ENCODE measurements at places on chromosomes 2 and 18.

GRCh38 chr2:69018678-69019095 lies 5.7 kb downstream of the ANTXR1 start:
- DNase-seq = no peak

- DNase-seq = no peak
Observed at GRCh38 chr2:88067189-88067588, 436 bp upstream of the SMYD1 start.

DNA sequence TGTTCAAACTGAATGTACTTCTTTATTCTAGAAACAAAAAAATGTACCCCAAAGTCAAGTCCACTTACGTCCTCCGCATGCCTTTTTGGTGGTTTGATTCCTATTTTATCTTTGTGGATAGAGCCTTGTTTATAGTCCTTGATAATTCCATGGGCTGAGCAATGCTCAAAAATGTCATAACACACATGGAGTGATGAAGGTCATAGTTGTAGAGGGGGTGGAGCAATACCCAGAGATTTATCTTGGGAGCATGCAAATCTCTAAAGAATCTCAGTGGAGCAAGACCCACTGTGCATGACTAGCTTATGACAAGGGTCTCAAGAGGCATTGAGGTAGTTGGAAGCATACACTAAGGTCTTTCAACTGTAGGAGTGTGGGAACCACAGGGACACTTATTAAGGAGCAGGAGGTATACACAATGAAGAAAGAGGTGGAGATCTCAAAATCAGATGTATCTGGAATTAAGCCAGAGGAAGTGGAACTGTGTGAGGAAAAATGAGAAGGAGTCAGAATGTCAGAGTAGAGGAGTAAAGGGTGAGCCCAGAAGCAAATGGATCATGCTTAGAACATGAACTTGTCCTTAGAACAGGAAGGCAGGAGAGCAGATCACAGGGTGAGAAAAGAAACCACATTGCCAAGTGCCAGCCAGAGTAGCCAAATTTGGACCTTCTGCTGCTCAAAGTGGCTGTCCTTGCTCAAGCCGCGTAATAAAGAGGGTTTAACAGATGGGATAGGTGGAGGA lies 68.1 kb upstream of the STK39 start:
- DNase-seq = no peak

- no peak for DNase-seq
Observed at GRCh38 chr18:48030616-48031480, 100.4 kb upstream of the SMAD2 start.

DNA sequence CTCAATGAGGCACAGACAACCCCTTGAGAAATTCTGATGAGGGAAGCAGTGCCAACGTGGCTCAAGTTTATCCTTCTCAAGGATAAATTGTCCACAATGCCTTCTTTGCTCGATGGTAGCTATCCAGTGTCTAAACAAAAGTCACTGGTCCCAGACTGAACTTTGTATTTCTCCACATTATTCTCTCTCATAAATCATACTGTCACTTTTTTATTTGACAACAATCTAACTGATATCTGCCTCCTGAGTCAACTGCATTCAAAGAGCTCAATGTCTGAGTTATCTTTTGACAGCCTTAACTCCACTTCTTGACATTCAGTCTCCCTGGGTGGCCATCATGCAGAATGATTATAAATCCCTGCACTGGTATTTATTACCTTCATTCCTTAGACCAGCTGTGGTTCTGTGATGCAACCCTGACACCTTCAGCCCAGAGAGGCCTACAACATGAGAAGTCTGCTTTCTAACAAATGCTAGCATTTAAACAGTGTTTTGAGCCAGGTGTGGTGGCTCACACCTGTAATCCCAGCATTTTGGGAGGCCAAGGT lies 38.2 kb downstream of the IMMT start:
- DNase-seq = no peak

DNA sequence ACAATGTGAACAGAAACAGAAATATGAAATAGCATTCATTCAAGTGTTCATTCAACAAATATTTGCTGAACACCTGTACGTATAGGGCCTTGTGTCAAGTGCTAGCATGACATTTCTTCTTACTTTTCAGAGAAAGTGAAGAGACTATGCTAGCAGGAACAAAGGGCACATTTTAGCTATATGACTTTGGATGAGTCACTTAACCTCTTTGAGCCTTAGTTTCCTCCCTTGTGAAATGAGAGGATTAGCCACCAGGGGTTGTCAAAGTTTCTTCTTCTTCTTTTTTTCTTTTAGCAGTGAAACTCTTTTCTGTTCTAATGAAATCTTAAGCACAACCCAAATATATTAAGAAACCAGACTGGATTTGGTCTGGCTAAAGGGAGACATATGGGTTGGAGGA lies 53.1 kb downstream of the FIGN start:
- DNase-seq = no peak

- DNase-seq = no peak
Observed at GRCh38 chr2:71882949-71883472, 264.7 kb downstream of the CYP26B1 start.

DNA sequence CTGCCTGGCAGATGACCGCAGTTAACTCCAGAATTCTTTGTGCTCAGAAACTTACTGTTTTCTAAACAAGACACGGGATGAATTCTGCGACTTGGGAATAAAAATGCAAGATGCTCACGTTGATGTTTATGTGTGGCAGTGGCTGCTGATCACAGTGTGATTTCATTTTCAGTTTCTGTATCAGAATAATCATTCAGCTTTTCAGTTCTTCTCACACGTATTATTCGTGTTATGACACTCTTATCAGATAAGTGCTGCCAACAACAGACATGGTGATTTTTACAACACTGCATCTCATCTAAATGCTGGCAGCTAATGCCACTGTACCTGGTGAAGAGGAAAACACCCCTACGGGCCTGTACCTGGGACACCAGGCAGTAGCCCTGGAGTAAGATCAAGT lies 272.9 kb upstream of the REV1 start:
- DNase-seq = no peak

- no peak for DNase-seq
Observed at GRCh38 chr2:140990416-140990815, 1140.4 kb downstream of the LRP1B start.

- DNase-seq = no peak
Observed at GRCh38 chr2:10499275-10499907, 51.3 kb upstream of the ODC1 start.

GRCh38 chr2:209308415-209308814 lies 115.4 kb upstream of the MAP2 start:
- no peak for DNase-seq

DNA sequence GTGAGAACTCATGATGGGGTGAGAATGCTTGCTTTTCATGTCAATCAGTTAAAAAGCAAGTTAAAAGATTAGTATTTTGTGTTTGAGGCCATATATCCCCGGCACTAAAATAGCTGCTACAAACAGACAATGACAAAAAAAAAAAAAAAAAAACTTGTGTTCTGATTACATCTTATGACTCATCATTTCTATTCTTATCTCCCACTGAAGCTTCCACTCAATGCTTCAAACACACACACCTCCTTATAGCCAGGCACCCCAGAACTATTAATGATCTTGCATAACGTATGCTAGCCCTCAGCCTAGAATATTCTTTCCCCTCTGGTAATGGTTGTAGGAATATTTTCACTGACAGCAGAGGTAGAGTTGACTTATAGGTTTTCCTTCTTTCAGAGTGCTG lies 778.3 kb downstream of the TRIB2 start:
- no peak for DNase-seq

DNA sequence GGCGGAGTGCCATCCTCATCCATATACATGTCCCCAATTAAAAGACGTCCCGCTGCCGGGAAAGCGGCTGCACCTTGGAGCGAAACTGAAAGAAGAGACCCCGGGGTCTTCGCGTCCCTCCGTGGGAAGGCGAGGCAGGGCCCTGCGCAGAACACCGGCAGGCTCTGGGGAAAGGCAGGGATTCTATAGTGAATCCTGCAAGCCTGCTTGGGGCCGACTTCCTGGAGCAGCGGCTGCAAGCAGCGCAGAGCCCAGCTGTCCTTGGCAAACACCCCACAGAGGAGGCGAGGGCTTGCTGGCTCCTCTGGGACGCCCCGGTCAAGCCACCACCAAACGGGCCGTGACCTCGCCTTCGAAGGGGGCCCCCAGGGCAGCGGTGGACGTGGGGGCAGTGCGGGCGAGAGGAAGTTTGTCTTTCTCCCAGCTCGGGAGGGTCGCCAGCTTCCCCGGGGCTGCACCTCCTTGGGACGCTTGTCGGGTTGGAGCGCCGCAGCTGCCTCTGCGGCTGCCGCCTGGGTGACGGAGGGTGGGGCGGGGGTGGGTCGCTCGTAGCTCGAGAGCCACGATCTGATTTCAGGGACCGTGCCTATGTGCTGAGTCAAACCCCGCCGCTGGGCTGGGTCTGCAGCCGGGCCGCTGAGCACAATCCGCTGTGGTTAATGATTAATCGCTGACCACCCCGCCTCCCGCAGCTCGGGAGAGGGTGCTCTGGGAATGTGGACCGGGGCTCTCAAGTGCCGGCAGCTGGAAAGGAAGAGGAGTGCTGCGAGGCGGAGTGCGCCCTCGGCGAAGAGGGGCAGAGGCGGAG lies 486 bp upstream of the GPR39 start:
- no peak for DNase-seq

DNA sequence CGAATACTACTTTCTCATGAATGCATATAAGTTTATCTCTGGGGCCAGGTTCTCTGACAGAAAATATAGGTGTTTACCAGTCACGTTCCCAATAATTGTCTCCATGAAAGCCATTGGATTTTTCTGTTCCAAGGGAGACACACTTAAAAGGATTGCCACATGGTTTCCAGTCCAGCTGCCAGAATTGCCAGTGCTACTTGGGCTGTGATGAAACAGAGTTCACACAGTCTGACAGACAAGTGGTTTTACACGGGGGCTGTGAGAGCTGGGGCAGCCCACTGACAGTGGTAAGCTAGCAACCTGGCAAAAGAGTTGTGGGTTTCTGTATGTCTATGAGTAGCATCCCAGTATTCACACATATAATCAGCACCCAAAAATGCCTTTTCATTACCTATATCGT lies 27.7 kb upstream of the ATRAID start:
- DNase-seq = no peak

DNA sequence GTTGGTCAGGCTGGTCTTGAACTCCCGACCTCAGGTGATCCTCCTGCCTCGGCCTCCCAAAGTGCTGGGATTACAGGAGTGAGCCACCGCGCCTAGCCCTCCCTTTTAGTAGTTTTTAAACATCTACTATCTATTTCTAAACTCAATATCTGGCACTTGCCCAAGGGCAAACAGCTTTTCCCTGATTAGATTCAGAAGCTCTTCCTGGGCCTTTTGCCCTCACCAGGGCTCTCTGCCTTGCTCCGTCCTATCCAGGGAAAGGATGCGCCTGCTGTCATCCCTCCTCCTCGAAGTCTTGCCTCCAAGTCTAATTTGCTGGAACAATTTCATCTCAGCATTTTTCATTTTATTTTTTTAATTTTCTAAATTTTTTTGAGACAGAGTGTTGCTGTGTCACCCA lies 41.4 kb upstream of the FHOD3 start:
- no peak for DNase-seq

DNA sequence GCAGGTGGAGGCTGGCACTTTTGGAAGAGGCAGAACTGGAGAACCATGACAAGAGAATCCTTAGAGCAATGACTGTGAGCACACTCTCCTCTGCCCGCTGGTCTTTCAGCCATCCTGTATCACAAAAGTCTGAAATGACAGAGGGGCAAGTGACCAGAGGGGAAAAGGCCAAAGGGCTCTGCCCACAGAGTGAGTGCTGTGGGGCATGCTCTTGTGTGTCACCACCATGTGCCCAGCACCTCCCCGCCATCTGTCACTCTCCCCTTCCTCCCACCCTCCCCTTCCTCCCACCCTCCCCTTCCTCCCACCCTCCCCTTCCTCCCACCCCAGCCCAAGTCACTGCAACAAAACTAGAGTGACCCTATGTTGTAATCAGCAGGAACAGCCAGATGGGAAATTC lies 31.9 kb downstream of the DAW1 start:
- DNase-seq = no peak

DNA sequence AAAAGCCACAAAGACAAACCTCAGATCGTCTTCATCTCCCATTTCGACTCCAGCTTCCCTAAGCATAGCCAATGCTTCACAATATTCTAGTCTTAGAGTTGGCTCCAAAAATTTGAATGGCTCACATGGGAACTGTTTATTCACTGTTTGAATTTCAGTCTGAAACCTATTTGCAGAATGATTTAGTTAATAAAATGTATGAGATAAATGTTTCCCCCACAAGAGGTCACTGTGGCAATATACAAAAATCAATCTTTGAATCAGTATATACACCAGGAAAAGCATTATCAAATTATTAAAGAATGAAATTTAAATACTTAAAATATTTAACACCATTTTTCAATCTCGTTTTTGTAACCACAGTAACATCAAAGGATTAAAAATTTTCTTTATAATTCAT lies 40.0 kb upstream of the MCM6 start:
- no peak for DNase-seq

- no peak for DNase-seq
Observed at GRCh38 chr18:9055185-9055584, 47.3 kb upstream of the NDUFV2 start.

DNA sequence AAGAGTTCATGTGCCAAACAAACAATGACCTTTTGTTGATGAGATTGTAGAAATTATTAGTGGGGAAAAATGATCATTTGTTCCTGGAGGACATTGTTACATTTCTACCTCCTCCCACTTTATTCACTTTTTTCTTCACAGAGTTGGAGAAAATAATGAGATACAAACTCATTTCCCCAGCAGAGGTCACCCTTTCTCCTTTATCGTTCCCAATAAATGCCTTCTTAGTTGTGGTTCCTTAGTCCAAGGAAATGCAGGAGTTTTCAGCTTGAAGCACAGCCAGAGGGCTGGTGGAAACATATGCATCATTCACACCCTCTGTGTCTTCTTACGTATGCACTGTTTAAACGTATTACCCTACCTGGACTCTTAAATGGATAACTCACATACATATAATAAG lies 108.8 kb downstream of the SLC4A3 start:
- no peak for DNase-seq

DNA sequence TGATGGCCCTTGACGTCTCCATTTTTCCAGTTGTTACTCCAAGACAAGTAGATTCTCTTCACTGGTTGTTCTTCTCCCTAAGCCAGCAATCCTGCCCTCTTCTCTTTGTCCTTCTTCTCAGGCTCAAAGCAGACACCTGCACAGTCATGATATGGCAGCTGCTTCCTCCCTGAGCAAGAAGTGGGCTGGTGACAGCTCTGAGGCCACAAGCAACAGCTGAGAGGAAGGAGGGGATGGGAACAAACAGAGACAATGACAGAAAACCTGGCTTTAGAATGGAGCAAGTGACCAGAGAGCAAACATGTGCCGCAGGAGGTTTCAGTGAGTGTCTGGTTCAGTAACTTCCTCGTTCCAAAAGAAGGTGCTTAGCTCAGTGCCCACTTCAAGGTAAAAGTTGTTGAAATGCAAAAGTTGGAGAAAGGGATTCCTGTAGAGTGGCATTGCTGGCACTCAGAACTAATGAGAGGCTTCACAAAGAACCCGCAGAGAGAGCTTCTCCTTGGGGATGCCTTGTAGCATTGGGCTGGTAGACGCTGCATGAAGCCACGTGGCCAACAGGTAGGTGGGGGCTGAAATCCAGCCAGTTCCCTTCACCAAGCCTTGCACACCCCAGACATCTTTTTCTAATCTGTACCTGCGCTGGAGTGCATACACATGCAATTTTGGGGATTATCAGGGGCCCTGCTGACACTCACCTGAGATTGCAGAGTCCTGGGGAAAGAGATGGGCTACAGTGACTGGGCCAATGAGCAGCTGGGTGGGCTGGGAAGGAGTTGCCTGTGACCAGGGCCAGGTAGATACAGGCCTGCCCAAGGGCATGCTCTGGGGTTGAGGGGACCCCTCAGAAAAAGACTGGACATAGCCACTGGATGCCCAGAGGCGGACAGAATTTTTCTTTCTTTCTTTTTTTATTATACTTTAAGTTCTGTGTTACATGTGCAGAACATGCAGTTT lies 153.3 kb upstream of the RAB12 start:
- no peak for DNase-seq

All from stimulated activated CD8-positive, alpha-beta memory T cell treated with anti-CD3 and anti-CD28 coated beads, Interleukin-15, amount 100 ng/mL, for 24 hours (primary cell).